ENCODE measurements at places on chromosomes 6 and 20.

DNA sequence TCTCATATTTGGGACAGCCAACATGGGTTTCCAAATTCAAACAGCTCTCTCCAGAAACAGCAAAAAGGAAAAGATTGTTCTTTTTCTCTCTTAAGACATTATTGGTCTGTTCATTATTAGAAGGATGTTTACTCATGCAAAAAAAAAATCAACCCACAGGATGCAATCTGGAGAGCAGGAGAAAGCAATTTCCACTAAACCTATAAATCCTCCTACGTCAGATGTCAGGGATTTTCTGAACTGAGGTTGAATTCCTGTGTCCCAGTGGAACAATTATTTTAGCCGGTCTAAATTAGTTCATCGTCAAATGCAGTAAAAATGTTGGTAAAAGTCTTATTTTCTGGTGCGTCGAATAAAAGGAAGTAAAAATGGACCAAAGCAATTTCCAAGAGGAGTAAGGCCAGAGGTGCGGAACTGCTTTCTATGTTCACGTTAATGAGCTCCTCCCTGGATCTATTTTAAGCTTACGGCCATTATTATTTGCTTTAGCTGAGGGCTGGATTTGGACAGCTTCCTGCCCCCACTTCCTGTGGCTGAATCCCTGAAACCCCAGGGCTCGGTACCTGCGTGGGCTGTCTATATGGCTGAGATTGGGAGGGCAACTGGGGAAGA lies at the start of gene GABRR1:
Gene GABRR1, minus strand, starts transcription at position 60 of the 612 bp plus-strand sequence. Its CDS starts 36 bp downstream, at position 24.
- DNase-seq, result no peak

DNA sequence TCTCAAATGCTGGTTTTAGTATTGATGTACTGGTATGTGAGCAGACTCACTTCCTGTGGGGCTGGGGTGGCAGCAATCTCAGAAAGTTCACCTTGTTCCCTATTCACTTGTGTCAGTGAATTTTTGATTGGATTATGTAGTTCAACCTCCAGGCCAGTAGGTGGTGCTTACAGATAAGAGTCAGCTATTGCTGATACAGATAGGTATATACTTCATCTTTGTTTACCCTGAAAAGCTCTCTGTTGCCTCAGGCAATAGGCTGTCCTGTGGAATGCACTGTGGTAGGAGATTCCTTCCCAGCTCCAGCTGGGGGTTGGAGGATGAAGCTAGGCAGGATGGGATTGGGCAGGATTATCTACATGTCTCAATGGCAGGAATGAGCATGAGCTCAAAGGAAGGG lies 851.2 kb upstream of the EYS start:
- DNase-seq, result peak; percentile 27

GRCh38 chr20:24729896-24730605 lies 219.0 kb upstream of the CST7 start:
- DNase-seq, result no peak

DNA sequence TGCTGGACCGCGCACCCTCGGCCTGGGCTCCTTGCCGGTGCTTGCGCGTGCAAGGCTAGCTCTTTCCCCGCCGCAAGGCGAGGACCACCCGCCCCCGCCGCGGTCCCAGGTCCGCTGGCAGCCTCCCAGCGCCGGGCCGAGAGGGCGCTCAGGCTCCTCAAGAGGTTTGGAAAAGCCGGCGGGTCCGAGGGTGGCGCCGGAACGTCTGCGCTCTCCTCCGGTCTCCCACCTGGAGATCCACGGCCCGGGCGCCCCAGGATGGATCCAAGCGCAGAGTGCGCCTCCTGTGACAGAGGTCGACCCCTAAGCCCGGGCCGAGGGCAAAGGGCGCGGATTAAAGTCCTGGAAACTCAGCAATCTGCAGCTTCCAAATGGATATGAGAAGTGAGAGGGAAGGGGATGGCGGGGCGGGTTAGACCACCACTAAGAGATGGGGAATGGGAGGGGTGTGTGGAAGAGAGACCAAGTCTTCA lies 575 bp upstream of the MICAL1 start:
- peak; percentile 39 for DNase-seq

GRCh38 chr6:142155091-142155490 lies 8.0 kb downstream of the VTA1 start:
- no peak for DNase-seq

- DNase-seq, result no peak
Measured at GRCh38 chr6:11358904-11359830, 126.7 kb upstream of the NEDD9 start.

DNA sequence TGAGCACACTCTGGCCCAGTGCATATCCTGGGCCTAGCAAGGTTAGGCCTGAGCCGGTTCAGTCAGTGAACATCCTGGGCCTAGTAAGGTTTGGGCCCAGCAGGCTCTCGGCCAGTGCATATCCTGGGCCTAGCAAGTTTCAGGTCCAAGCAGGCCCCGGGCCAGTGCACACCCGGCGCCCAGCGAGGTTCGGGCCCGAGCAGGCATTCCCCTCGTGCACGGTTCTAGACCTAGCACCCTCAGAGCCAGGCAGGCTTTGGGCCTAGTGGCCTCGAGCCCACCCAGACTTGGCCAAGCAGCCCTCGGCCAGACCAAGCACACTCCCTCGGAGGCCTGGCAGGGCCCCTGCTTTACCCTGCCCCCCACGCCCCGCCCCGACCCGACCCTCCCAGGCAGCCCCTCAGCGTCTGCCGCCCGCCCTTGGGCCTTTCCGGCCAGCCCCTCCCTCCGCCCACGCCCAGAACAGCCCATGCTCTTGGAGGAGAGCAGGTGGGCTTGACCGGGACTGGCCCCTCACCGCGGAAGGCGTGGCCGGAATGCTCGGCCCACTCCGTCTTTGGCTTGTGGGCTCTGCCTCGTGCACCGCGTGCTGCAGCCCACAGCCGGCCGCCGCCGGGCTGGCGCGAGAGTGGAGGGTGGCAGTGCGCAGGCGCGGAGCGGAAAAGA lies at the start of gene CTCFL:
Gene CTCFL, minus strand, starts transcription at position 630 of the 666 bp plus-strand sequence. CDS start 935 bp downstream, outside the sequence.
- DNase-seq, result no peak

- no peak for DNase-seq
Measured at GRCh38 chr6:53641348-53641747, 24.2 kb downstream of the KLHL31 start.

GRCh38 chr6:32472781-32473375 lies 33.2 kb downstream of the HLA-DRA start:
- peak; percentile 3 for DNase-seq

- no peak for DNase-seq
Measured at GRCh38 chr20:59828125-59829053, 105.0 kb downstream of the SYCP2 start.

DNA sequence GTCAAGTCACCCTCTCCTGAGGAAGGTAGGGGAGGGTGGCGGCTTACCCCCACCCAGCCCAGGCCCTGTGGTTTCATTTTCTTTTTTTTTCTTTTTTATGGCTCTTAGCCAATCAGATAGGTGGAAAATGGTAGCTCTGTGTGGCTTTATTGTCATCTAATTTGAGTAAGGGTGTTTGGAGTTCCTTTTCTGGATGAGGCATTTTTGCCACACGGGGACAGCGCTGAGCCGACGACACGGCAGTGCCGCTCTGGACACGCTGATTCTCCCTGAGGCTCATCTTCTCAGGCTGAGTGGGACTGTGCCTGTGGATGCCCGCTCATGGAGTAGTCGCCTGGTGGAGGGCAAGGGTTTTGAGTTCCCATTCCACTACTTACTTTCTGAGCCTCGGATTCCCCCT lies 37.6 kb upstream of the ANGPT4 start:
- DNase-seq, result peak; percentile 16

GRCh38 chr6:158219228-158219627 lies 51.1 kb downstream of the GTF2H5 start:
- peak; percentile 58 for DNase-seq

- DNase-seq, result no peak
Measured at GRCh38 chr6:168320634-168321033, 1.1 kb upstream of the DACT2 start.

Measured in hematopoietic multipotent progenitor cell treated with erythropoietin and hydrocortisone succinate and interleukin-3 and kit ligand, for 6 days (in vitro differentiated cells).